ENCODE measurements at places on chromosomes 5 and 9.
A peak's percentile ranks its signal among the peaks of the same experiment; 100 is the strongest.

- peak; percentile 43 for DNase-seq
These were observed 314.0 kb downstream of the ARHGEF28 start for GRCh38 chr5:73940026-73940425.

GRCh38 chr9:137163365-137163715 is 6.5 kb downstream of the LRRC26 start:
- DNase-seq: no peak

GRCh38 chr5:9781275-9781674 is 151.1 kb upstream of the TAS2R1 start:
- DNase-seq: no peak

DNA sequence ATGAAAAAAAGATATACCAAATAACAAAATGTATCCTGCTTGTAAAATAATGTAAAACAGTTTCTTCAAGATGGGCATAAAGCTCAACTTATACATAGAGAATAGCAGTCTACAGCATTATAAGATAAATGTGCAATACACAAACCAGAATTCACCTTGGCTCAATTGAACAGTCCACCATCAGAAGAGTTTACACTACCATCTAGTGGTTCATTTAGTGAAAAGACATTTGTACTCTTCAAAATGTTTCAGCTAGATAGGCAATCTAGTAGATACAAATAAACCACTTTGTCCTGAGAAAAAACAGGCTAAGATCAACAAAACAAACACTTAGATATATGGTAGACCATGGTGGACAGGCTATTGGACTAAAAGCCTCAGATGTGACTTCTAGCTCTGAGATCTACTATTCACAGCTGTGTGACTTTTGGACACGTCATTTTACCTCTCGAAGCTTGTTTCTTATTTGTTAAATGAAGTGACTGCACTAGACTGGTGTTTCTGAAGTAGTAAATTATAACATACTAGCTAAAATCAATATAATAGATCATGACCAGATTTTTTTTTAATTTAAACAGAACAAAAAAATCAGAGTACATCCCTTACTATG is 22.1 kb upstream of the TPD52L3 start:
- DNase-seq: peak; percentile 52

All from iris pigment epithelial cell (primary cell).